ENCODE measurements at places on chromosomes 5 and 9. TPM values are rescaled to one million over a fixed set of nuclear protein-coding genes. Genes with fewer than 3 reads are reported as not detected.

PCDHGB1 gene
- total RNA-seq = 1.6 TPM

REEP2 gene
- total RNA-seq = 7.3 TPM

PCDHA13 gene
- under 0.01 TPM for total RNA-seq

AK8 gene
- 0.52 TPM for total RNA-seq

MLANA gene
- not detected for total RNA-seq

OR1Q1 gene
- not detected for total RNA-seq

ACOT12 gene
- 0.52 TPM for total RNA-seq

FCHO2 gene
- 32.4 TPM for total RNA-seq

COL5A1 gene
- 258 TPM for total RNA-seq

CATSPER3 gene
- total RNA-seq = 0.52 TPM

BASP1 gene
- total RNA-seq = 12.5 TPM

FAM78A gene
- total RNA-seq = 14.6 TPM

SEMA6A gene
- 43.8 TPM for total RNA-seq

Measured in skeletal muscle tissue (tissue), 5 donors.